NCI-H1092 (cell line): ENCODE measurements at places on chromosomes 12 and 14.

DNA sequence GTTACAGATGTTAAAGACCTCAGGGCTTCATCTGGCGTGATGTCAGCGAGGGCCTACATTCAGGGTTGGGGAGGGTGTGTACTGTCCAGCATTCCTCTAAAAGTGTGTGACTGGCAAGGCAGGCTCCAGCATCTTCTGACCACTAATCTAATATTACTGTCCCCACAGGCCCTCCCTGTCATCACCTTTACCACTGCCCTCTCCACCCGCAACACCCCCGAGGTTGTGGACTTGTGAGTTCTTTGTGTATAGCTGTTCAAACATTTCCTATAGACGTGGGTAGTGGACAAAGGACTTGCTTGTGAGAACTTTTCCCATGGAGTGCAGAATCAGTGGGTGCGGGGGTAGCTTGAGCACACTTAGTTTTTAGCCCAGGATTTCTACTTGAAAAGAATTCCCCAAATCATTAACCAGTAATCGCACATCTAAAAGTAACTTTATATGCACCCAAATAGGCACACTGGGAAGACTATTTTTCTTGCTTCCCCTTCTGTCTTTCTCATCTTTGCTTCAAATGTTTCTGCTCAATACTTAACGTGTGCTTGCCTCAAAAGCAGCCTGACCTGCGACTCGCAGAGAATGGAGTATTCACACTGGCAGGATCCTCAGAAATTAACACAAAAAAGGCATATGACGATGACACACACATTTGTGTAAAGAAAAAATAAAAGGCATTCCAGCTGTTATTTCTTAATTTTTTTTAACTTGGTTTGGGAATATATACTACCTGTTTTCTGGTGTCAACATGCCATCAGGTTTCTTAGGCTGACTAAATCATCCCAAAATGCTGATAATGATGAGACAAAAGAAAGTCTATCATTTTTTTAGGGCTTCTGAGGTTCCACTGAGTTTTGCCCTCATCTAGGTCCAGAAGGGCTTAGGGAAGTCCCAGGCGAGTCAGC is 158.4 kb upstream of the HIF1A start:
- no peak for DNase-seq

- DNase-seq = no peak
Measured at GRCh38 chr14:97065305-97066067, 268.3 kb downstream of the VRK1 start.

DNA sequence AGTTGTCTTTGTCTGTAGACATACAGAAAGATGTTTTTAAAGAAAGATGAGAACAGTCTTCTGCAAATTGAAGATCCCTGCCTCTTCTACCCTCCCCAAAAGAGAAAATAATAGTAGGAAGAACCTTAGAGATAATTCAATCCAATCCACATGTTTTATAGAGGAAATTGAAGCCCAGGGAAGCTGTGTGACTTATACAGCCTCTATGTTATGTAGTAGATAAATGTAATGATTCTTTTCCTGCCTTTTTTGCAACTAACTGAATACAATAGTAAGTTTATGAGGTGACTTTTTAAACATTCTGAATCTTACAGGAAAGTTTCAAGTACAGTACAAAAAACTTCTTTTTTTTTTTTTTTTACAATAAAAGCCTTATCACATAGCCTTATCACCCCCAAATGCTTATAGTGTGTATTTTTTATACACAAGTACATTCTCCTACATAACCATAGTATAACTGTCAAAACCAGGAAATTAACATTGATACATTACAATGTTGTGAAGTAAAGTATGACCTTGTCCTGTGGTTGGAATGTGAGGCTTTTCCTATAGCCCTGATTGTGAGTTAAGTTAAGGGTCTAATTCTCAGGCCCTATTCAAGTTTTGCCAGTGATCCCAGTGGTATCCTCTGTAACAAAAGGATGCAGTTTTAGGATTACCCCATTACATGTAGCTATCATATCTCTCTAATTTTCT is 94.4 kb downstream of the FIGNL2 start:
- no peak for DNase-seq

GRCh38 chr14:95948558-95948981 is 71.9 kb downstream of the TUNAR start:
- no peak for DNase-seq

DNA sequence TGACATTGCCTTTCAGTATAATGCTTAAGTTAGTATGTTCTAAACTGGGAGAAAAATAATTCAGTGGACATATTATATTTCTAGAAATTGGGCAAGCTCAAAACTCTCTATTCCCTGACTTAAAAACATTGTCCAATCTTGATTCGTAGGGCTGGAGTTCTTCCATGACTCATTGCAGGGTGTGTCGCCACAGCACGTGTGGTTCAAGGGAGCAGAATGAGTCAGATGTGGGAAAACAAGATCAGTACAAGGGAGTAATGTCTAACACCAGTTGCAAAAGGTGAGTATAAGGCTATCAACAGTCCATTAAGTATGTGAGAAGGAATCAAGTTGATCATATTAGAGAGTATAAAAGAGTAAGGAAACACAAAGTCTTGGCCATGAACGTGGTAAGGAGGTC is 887.0 kb downstream of the TMTC2 start:
- no peak for DNase-seq

GRCh38 chr14:64722842-64723447 is 18.7 kb downstream of the PLEKHG3 start:
- DNase-seq = no peak
